ENCODE measurements at places on chromosomes 16 and 17.

- DNase-seq, result no peak
These were observed 21.5 kb upstream of the KRT19 start for GRCh38 chr17:41549596-41550039.

- peak; percentile 52 for DNase-seq
These were observed 3.2 kb downstream of the TMC6 start for GRCh38 chr17:78125138-78125913.

DNA sequence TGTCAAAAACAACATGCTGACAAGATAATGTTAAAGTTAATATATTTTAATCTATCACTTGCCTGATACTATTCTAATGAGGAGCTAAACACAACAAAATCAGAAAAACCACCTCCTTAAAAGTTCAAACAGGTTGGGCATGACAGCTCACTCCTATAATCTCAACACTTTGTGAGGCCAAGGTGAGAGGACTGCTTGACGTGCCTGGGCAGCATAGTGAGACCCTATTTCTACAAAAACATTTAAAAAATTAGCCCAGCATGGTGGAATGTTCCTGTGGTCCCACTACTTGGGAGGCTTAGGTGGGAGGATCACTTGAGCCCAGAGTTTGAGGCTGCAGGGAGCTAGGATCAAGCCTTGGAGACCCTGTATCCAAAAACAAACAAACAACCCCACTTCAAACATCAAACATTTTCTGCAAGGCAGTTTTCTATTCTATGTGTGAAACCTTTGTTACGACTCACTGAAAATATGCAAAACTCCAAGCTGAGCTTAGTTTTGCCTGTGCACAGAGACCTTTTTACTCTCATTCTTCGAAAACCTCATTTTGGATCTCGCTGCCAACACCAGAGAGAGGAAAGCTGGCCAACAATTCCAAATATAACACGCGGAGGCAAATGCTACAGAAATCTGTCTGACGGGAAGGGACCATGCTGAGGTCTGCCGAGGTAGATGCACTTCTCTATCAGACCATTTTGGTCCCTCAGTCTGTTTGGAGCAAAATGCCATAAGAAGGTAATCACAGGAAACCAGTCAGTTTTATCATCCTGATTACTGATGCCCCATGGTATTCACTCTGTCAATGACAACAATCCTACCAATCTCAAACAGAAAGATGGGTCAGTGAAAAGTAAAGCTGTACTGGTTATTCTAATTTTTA lies 6.2 kb downstream of the PHF12 start:
- DNase-seq, result no peak

DNA sequence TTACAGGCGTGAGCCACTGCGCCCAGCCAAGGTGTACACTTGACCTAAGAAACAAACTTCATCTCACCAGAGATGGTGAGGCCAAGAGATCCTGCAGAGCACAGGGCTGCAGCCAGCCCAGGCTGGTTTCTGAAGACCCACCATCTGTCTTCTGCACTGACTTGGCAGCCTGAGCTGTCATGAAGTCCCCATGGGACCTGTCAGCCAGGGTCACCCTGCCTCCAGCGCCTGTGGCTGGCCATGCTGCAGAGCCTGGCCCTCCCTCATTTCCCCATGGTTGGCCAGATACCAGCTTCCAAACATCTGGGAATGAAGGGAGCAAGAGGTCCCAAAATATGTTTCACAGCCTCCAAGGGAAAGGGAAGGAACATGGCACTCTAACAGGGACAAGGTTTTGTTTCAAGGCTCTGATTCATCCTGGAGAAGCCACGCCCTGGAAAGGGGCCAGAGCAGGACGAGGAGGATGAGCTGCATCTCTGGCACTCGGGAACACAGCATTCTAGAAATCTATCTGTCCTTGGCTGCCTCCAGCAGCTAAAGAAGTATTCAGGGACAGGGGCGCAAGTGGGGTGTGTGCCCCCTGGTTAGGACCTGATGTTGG lies 45.3 kb downstream of the DDX19A start:
- DNase-seq, result peak; percentile 90

DNA sequence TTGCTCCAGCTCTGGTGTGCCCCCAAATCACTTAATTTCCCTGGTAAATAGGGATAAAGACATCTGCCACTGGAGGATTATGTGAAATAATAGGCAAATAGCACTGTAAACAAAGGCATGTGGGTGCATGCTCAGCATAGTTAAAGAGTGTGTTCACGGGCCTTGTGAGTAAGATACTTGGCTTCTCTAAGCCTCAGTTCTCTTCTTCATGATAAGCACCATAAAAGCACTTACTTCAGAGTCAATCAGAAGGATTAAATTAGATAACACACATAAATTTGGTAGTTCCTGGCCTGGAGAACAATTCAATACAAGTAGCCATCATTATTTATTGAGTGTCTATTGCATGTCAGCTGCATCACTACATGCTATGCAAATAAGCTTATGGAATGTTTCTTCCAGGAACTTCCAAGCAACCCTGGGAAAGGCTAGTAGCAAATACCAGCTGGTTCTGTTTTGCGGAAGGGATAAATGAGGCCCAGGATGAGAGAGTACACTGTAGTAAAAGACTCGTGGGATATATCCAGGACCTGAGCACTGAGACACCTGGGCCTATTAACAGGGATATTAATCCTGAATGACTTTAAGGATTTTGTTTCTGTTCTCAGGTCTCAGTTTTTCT lies 14.5 kb downstream of the CCL11 start:
- no peak for DNase-seq

- DNase-seq, result peak; percentile 30
These were observed 26.6 kb downstream of the JPH3 start for GRCh38 chr16:87628940-87629339.

- no peak for DNase-seq
These were observed 8.0 kb downstream of the TMC6 start for GRCh38 chr17:78120537-78120936.

DNA sequence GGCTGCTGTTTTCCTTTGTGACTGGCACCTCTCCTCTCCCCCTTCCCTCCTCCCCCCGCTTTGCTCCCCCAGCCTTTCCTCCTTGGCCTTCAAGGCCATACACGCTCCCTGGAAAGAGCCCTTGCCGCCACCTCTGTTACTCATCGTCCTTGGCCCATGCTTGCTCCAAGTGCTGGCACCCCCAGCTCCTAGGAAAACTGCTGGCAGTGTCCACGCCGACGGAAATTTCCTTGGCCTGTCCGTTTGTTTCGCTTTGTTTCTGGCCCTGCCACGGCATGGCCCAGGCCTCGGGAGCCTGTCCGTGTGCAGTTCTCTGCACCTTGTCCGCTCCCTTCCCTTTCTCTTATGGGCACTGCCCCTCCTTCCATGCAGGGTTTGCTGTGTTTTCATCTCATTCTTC lies 18.0 kb downstream of the CA5A start:
- peak; percentile 86 for DNase-seq

DNA sequence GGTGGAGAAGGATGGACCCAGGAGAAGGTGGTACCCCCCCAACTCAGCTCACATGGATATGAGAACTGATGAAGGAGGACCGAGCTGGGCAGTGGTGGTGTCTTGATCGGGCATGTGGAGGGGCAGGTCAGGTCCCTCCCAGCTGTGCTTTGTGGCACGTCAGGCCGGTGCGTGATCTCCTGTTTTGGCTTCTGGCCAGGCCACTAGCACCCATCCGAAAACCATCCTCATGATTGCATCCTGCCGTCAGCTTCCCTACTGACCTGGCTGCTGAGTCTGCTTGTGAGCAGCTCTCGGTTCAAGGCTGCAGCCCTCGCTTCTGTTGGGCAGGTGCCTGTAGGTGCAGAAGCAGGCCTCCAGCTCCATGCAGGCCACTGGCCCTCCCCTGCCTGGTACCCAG lies 53.1 kb downstream of the PLD6 start:
- no peak for DNase-seq

- DNase-seq, result no peak
These were observed 32.8 kb downstream of the CACNA1G start for GRCh38 chr17:50593321-50593720.

DNA sequence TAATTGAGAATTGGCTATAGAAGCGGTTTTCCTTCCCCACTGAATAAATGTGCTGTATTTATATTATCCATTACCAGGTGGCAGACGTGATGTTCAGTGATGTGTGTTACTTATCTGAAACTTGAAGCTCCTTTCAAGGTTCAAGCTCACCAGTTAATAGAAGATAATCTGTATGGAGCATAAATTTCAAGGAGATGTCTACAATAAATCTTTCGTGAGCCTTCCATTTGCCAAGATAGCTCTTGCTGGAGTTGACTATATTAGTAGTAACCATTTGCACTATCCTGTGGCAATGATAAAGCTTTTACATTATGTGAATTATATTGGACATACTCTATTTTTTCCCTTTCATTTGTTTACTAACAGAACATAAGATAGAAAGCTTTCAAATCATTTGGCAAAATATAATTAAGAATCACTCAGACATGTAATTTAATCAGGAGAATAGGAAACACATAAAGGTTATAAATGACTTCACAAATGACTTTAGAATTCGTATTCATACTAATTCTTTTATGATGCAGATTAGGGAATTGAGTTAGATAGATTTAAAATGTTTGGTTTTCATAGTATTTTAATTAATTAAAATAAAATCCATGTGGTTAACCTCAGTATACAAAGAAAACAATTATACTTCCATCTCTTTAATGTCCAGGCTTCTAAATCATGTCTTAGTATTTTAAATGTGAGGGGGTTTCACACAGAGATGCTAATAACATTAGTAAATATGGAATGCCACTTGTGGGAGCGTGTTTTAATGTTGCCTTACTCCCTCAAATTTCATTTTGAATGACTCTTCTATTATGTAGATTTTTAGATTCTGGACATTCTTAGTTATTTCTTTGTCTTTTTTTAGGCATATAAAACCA lies 664.4 kb upstream of the CDH8 start:
- DNase-seq, result no peak

- no peak for DNase-seq
These were observed 31.2 kb downstream of the PIMREG start for GRCh38 chr17:6475411-6475810.

GRCh38 chr17:64063088-64063487 lies 42.7 kb upstream of the ICAM2 start:
- DNase-seq, result no peak

DNA sequence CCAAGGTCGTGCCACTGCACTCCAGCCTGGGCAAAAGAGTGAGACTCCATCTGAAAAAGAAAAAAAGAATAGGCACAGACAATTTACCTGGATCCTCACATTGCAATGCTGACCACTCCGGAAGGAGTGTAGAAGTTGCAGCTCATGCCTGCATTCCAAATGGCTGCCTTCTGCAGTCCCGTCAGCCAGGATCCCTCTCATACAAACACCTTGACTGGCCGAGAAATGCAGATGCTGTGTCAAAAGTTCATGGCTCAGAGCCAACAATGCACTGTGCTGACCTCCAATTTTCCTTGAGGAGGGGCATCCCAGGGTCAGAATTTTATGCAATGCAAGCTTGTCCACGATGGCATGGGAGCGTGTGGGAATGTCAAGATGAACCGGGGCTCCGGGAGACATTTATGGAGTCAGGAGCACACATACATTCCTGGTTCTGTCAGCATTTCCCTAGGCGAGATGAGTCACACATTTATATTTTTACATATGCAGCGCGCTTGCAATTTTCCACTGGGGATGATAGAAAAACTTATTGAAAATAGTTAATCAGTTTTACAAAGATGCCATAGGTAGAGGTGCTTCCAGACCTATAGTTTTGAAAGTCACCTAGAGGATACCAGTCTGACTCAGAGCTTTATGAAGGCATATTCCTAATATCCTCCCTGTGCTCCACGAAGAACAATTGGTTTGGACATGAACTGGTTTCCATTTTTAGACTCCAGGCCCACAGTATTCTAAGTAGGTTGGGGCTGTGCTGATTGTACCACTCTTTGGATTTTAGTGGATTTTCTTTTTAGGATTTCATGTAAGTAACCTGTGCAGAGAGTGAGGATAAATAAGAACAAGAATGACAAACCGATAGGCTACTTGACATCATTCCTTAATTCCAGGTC lies 614.6 kb downstream of the MAF start:
- DNase-seq, result no peak

GRCh38 chr16:4641895-4642294 lies 17.3 kb downstream of the MGRN1 start:
- no peak for DNase-seq

- DNase-seq, result peak; percentile 90
These were observed 3.9 kb downstream of the RPL3L start for GRCh38 chr16:1950559-1950958.

- no peak for DNase-seq
These were observed 25.8 kb downstream of the WWP2 start for GRCh38 chr16:69787883-69788282.

DNA sequence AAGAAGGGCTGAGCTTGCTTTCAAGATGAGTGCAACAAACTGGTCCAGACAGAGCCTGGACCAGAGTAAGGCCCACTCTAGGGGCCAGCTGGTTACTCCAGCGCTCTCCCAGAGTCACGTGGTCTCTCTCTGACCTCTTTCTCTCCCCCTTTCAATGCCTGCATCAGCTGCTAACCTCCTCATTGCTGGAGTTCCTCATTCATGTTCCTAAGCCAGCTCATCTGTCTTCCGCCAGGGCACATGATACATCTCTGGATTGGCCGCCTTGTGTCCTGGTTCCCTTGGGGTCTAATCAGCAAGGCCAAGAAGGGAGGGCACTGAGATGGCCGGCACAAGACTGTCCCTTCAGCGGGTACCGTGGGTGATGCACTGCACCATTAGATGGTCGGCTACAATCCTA lies 26.9 kb upstream of the ZFP90 start:
- DNase-seq, result no peak

DNA sequence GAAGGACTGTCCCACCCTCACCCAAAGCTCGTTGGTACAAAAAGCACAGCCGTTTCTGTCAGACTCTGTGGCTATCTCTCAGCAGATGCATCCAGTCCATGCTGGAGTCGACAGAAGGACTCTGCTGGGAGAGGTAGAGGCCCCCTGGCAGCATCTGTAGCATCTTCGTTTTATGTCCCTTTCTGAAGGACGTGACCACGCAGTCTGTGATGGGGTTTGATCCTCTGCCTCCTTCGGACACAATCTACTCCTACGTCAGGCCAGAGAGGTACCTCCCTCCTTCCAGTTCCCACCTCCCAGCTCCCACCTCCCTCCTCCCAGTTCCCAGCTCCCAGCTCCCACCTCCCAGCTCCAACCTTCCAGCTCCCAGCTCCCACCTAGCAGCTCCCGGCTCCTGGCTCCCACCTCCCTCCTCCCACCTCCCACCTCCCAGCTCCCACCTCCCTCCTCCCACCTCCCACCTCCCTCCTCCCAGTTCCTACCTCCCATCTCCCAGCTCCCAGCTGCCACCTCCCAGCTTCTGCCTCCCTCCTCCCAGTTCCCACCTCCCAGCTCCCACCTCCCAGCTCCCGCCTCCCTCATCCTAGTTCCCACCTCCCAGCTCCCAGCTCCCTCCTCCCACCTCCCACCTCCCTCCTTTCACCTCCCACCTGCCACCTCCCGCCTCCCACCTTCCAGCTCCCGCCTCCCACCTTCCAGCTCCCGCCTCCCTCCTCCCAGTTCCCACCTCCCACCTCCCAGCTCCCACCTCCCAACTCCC lies 11.4 kb upstream of the MC1R start:
- peak; percentile 40 for DNase-seq

- DNase-seq, result no peak
These were observed 100.2 kb upstream of the FOXF1 start for GRCh38 chr16:86410081-86410480.

DNA sequence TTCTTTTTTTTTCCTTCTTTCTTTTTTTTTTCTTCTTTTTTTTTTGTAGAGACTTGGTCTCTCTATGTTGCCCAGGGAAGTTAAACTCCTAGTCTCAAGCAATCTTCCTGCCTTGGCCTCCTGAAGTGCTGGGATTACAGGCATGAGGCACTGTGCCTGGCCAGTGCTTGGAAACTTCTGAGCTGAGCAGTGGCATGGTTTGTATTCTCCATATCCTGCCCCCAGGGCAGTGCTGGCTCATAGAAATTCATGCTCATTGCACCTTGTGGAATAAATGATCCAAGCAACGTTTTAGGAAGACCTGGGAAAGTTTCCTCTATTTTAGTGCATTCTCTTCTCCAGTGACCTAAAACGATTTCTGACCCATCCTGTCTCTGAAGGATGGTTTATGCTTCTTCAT lies 16.7 kb upstream of the SYT17 start:
- no peak for DNase-seq

Data from psoas muscle (tissue), 8 donors.